ENCODE measurements at places on chromosomes 11 and 22. TPM values are rescaled to one million over a fixed set of nuclear protein-coding genes. Genes with fewer than 3 reads are reported as not detected.

The FAM227A gene
- 12.4 TPM for polyA plus RNA-seq

The SLC22A12 gene
- 5.7 TPM for polyA plus RNA-seq

The CD6 gene
- polyA plus RNA-seq = 1.1 TPM

The NAV2 gene
- 48.4 TPM for polyA plus RNA-seq

The DEFB131B gene
- 0.87 TPM for polyA plus RNA-seq

The SMIM35 gene
- polyA plus RNA-seq = 0.11 TPM

The SYT13 gene
- 10.5 TPM for polyA plus RNA-seq

The THY1 gene
- polyA plus RNA-seq = 70.5 TPM

The NRIP3 gene
- 0.96 TPM for polyA plus RNA-seq

The HTR3B gene
- 0.06 TPM for polyA plus RNA-seq

The ANO5 gene
- 3.3 TPM for polyA plus RNA-seq

The SOX10 gene
- polyA plus RNA-seq = 1.5 TPM

The APOBEC3A gene
- 0.11 TPM for polyA plus RNA-seq

The OR6A2 gene
- polyA plus RNA-seq = not detected

The RFPL1 gene
- polyA plus RNA-seq = 2.0 TPM

The CSKMT gene
- polyA plus RNA-seq = 5.1 TPM

The PANX2 gene
- 1.3 TPM for polyA plus RNA-seq

The PIK3C2A gene
- polyA plus RNA-seq = 64.5 TPM

The CRYBB3 gene
- polyA plus RNA-seq = 0.70 TPM

The MMP3 gene
- not detected for polyA plus RNA-seq

The PARVG gene
- 2.2 TPM for polyA plus RNA-seq

The CNGA4 gene
- polyA plus RNA-seq = 0.82 TPM

The GRAMD4 gene
- 22.8 TPM for polyA plus RNA-seq

The PANX3 gene
- not detected for polyA plus RNA-seq

The DEUP1 gene
- 0.92 TPM for polyA plus RNA-seq

The RAG2 gene
- polyA plus RNA-seq = 0.94 TPM

The SLC5A12 gene
- polyA plus RNA-seq = 65.3 TPM

The TPBGL gene
- not detected for polyA plus RNA-seq

The GPR83 gene
- polyA plus RNA-seq = 0.50 TPM

The LMNTD2 gene
- polyA plus RNA-seq = 4.6 TPM

The MUC15 gene
- polyA plus RNA-seq = 3.0 TPM

The MMP8 gene
- not detected for polyA plus RNA-seq

The TRIM29 gene
- polyA plus RNA-seq = 2.3 TPM

The ROBO4 gene
- 19.3 TPM for polyA plus RNA-seq

The PKDREJ gene
- polyA plus RNA-seq = 0.47 TPM

The NOX4 gene
- 42.0 TPM for polyA plus RNA-seq

The UCP2 gene
- polyA plus RNA-seq = 63.6 TPM

The CCDC116 gene
- 0.41 TPM for polyA plus RNA-seq

The SUSD2 gene
- polyA plus RNA-seq = 16.8 TPM

The FOLH1 gene
- 10.2 TPM for polyA plus RNA-seq

The TMEM191B gene
- polyA plus RNA-seq = 1.1 TPM

The PHETA2 gene
- polyA plus RNA-seq = 8.8 TPM

The OR8G1 gene
- polyA plus RNA-seq = not detected

The PNPLA3 gene
- 1.8 TPM for polyA plus RNA-seq

The KRTAP5-11 gene
- polyA plus RNA-seq = not detected

The CTSC gene
- polyA plus RNA-seq = 215 TPM

The GGT5 gene
- polyA plus RNA-seq = 17.7 TPM

The MRGPRX2 gene
- not detected for polyA plus RNA-seq

The CHST1 gene
- polyA plus RNA-seq = 10.9 TPM

The OR52D1 gene
- not detected for polyA plus RNA-seq

The POU2F3 gene
- polyA plus RNA-seq = 0.64 TPM

The DCHS1 gene
- polyA plus RNA-seq = 41.7 TPM

The MRGPRX4 gene
- polyA plus RNA-seq = not detected

The HBE1 gene
- 10.5 TPM for polyA plus RNA-seq

The CCDC179 gene
- not detected for polyA plus RNA-seq

The OOSP4A gene
- polyA plus RNA-seq = not detected

The TSPAN4 gene
- polyA plus RNA-seq = 76.0 TPM

The KCNJ11 gene
- 2.6 TPM for polyA plus RNA-seq

The B4GAT1 gene
- 52.6 TPM for polyA plus RNA-seq

Data from renal pelvis (tissue), 12 donors.